ENCODE measurements at places on chromosomes 4 and X.

- DNase-seq, result no peak
These were observed 23.8 kb upstream of the PLK4 start for GRCh38 chr4:127856813-127857447.

DNA sequence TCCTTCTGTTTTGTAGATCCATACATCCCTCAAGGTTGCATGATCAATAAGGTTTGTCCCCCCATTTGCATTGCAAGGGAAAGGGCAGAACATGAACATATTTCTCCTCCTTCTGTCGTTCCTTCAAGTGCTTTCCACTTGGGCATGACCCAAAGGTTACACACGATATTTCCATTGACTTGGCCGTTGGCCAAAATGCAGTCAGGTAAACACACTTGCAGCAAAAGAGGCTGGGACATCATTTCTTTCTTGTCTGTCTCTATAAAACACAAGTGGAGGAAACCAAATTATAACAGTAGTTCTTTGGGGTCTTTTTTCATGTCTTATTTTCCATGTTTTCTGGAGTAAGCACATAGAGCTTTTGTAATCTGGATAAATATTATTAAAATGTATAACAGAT is 156.1 kb downstream of the FRAS1 start:
- DNase-seq, result no peak

DNA sequence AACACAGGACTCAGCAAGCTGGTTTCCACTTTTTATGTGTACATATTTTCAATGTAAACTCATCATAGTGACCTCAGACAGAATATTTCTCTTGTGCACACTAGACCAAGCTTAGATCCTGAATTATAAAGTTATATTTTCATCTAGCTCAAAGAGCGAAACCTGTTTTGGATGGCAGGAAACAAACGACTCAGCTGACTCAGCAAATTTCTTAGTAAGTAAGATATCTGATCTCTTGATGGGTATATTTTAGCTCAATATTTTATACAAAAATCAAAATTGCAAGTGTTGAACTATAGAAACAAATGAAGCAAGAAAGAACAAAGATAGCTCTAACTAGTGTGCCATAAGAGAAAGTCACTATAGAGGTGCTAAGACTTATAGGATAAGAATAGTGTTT is 1114.5 kb downstream of the STPG2 start:
- DNase-seq, result no peak

- no peak for DNase-seq
These were observed 34.0 kb upstream of the AMOT start for GRCh38 chrX:112874614-112875013.

- peak; percentile 48 for DNase-seq
These were observed 54.7 kb upstream of the PRDM8 start for GRCh38 chr4:80142394-80143306.

GRCh38 chr4:30837131-30837539 is 117.0 kb downstream of the PCDH7 start:
- no peak for DNase-seq

DNA sequence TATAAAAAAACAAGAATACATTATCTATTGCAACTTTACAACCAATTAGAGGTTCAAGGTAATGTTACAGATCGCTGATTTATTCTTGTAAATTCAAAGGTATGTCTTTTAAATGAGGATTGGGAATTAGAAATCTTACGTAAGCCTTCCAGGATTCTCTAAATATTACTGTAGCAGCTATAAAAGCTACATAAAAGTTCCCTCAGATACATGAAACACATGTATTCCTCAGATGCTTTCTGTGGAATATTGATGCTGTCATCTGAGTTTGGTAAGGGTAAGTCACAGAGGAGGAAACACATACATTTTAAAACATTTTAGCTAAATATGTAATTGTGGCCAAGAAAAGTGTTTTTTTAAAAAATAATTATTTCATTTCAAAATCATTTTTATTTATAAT is 3.4 kb downstream of the AFP start:
- DNase-seq, result no peak

GRCh38 chr4:108322497-108322896 is 153.8 kb upstream of the LEF1 start:
- no peak for DNase-seq

DNA sequence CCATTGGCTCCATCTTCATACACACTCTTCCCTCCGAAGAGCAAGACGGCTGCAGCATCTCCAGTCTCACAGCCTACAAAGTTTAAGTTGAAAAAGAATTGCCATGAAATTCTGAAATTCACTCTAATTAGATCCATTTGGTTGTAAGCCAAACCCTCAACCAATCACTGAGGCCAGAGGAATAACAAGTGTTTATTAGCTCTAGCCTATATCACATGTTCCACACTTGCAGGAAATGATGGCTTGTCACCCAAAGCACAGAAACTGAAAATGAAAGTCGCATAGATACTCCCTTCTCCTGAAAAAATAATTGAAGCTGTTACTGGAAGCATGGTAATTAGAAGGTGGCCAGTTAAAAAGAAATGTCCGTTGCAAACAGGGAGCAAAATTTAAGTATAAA is 1071.8 kb downstream of the CCSER1 start:
- DNase-seq, result no peak

DNA sequence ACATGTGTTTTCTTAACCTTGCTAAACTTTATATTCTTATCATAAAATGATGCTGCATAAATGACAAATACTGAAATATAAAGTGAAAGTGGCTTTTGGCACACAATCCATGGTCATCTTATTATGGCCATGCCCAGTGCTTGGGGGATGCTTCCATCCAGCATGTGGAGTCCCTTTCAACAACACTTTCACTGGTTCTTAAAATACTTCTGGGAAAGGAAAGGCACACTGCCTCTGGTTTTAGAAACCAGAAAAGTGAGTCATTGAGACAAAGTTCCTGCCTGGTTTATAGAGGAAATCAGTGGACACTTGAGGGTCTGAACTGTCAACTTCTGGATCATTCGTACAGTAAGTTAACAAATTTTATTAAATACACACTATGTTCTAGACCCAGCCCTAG is 248.0 kb upstream of the ADAMTS3 start:
- no peak for DNase-seq

GRCh38 chr4:167989815-167990214 is 102.5 kb upstream of the ANXA10 start:
- no peak for DNase-seq

GRCh38 chr4:32884198-32884597 is 2164.0 kb downstream of the PCDH7 start:
- DNase-seq, result no peak

DNA sequence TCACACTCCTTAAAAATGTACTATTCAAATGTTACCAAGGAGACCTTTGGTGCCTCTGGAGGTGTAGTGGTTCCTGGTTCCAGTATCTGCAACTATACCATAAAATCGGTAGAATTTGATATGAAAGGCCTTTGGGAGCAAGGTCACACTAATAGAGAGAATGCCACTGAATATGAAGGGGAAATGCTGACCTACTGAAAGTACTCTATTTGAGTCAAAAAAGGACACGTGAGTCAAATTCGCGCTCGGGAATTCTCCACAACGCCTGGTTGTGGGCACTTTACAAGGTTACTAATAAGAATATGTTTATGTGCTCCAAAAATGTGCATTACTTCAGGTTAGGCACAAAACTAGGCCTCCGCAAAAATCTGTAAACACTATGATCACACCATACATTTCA is 39.5 kb upstream of the RELL1 start:
- DNase-seq, result no peak

DNA sequence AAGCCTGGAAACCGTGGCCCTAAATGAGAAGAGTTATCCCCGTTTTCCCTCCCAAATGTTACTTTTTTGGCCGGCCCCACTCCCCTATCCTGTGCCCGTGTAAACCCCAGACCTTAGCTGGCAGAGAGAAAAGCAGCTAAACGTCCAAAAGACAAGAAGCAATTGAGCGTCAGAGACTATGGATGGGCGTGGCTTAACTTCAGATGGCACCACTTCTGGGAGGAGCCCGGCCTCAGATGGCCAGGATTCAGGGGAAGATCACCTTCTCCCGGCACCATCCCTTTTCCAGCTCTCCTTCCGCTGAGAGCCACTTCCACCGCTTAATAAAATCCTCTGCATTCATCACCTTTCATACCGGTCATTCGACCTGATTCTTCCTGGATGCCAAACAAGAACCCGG is 350.1 kb upstream of the PCDH7 start:
- DNase-seq, result no peak

- no peak for DNase-seq
These were observed 36.6 kb downstream of the METTL14 start for GRCh38 chr4:118721752-118722151.

DNA sequence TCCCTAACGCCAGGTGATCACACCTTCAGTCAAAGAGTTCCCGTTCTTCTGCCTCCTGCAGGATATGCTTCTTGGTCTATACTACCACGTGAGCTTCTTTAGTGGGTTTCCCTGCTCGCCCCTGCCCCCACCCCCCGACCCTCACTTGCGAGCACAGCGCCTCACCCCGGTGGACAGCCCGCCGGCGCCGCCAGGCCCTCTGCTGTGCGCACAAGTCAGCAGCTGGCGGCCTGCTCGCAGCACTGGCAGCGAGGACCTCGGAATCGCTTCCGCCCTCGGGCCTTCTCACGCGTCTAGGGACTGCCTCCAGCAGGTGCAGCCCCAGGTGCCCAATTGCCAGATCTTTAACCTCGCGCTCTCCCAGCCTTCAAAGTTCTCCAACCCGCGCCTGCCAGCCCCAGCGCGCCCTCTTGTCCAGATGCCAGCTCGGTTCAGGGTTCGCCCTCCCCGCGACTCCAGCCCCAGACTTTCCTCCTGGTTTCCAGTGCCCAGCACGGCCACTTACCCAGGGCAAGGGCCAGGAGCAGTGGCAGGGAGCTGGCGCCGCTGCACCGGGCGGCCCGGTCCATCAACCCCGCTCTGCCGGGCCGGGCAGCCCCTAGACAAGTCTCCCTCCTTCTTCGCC is 454 bp downstream of the BTC start:
- no peak for DNase-seq

DNA sequence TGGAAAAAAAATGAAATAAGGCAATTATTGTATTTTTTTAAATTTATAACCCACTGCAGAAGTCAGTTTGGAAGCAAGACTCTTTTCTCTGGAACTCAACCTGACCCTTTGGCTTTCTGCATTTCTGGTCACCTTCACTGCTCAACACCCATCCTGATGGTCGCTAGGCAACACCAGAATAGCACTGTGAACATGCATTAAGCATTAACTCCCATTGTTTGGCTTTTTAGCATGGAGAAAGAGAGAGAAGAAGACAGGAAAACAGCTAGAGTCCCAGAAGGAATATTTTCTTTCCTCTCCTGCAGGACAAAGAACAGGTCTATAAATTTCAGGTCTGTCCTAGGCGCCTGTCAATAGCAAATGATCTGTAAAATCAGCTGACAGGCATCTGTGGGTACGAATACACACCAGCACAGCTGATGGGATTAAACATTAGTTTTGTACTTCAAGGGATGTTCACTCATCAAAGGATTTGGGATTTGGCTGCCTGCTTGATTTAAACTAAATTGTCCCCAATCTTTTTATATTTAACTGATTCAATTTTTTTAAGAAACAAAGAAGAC is 137.2 kb upstream of the ETNPPL start:
- DNase-seq, result no peak

All from KBM-7 (cell line).